Left cardiac atrium (tissue), 4 donors: ENCODE measurements at places on chromosomes 4 and X. TPM values are rescaled to one million over a fixed set of nuclear protein-coding genes. Genes with fewer than 3 reads are reported as not detected.

- DNase-seq: no peak
Measured at GRCh38 chrX:12319003-12319519, 180.8 kb downstream of the FRMPD4 start.

DNA sequence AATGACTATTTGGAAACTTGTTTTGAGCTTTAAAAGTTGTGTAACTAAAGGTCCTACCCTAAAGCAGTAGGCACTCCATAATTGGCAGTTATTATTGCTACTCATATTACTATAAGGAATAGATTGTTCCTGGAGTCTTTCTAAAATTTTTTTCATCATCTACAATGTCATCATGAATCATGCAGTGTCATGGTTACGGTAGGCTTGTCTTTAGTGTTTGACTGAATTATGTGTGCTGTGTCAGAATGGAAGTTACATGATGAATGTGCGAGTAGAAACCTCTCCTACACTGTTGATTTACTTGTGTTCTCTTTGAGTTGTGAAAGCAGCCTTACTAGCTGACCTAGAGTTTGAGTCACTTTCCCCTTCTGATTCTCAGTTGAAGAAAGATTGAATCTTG lies 1099.9 kb downstream of the RAPGEF2 start:
- DNase-seq: no peak

GRCh38 chrX:35562395-35562794 lies 235.7 kb upstream of the MAGEB16 start:
- DNase-seq: no peak

GRCh38 chr4:166239354-166239753 lies 366.3 kb downstream of the TLL1 start:
- no peak for DNase-seq

DNA sequence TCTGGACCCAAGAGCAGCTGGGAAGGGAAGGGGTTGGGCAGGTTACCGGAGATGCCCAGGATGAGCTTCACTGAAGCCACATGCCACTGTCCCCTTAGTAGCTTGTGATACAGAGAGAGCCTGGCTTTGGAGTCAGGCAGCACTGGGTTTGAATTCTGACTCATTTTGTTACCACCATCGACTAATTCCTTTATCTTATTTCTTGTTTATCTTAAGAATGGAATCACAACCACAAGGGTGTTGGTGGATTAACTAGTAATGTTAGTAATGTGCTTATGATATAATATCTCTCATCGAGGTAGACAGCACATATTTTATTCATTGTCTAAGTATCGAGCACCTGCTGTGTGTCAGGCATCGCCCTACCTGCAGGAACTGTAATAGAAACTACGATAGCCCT lies 17.7 kb upstream of the STX18 start:
- no peak for DNase-seq

The SULT1B1 gene
- 1.6 TPM for total RNA-seq
